ENCODE measurements at places on chromosomes 5 and 9.

GRCh38 chr9:75844321-75844720 is 46.2 kb upstream of the PCSK5 start:
- no peak for DNase-seq

GRCh38 chr9:114409103-114409780 is 21.5 kb upstream of the AKNA start:
- DNase-seq: peak; percentile 72

DNA sequence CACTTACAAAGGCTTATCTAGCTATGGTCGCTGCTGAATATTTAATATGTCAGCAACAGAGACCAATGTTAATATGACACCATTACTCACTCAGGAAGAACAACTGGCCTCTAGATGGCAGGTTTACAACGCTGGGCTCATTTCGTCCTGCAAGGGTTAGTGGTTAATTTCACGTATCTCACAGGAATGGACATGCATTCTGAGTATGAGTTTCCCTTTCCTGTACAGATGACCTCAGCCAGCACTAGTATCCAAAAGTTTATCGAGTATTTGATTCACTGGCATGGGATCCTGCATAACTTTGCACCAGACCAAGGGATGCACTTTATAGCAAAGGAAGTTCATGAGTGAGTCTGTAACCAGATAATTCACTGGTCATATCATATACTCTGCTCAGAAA is 8.7 kb upstream of the TRPC7 start:
- peak; percentile 40 for DNase-seq

DNA sequence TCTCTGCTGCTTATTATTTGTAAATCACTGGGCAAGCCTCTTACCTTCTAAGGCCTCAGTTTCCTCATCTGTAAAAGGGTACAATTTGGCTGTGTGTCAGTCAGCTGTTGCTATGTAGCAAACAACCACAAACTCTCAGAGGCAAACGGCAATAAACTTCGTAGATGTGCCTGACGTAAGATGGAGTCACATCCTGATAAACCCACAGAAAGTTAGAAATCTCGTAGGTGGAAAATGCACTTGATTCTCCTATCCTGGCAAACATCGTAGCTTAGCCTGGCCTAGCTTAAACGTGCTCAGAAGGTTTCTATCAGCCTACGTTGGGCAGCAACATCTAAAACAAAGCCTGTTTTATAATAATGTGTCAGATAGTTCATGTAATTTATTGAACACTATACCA is 35.0 kb upstream of the UNC5A start:
- no peak for DNase-seq

- no peak for DNase-seq
These were observed 12.2 kb upstream of the CLINT1 start for GRCh38 chr5:157870837-157871834.

- no peak for DNase-seq
These were observed 120.8 kb upstream of the ZNF608 start for GRCh38 chr5:124867137-124867704.

- DNase-seq: peak; percentile 66
These were observed 648.5 kb downstream of the MTRR start for GRCh38 chr5:8517456-8517855.

- DNase-seq: peak; percentile 65
These were observed 197.7 kb downstream of the MCTP1 start for GRCh38 chr5:95086927-95087815.

- DNase-seq: no peak
These were observed 3.9 kb upstream of the S100Z start for GRCh38 chr5:76845890-76846289.

DNA sequence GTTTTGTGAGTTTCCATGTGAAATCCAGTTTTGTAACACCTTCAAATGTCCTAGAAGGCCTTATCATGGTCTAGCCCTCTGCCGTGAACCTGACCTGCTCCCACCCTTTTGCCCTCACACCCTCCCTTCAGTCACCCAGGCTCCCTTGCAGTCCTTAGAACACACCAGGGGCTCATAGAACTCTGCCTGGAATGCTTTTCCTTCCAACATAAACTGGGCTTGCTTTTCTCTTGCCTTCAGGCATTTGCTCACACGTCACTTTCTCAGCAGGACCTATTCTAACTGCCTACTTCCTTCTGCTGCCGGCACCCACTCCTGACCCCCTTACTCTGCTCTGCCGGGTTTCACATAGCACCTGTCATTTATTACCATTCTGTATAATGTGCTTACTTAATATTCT is 111.9 kb downstream of the PDE8B start:
- no peak for DNase-seq

DNA sequence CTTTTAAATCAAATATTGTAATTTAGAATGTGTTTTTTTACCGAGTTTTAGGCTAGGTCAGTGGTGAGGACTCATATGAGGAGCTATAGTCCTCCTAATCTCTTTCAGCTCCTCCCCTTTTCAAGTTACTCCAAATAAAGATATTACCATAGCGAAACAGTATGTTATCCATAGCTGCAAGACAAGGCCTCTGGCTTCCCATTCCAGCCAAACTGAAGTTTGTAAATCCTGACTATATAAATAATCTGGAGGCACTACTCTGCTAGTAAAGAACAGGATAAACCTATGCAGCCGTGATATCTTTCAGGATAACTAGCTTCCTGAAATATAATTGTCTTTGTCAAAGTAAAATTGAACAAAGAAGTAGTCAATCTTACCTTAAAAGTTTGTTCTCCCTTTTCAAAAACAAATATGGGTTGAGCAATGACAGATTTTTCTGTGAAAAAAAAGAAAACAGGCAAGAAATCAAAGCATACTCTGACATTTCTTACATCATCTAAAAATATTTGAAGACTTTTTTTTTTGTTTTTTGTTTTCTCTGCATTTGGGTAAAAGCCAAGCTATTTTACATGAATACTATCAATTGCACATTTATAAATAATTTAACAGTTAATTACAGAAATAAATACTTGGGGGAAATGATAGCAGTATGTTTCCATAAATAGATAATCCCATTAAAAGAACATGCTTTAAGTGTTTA is 29.3 kb upstream of the NADK2 start:
- no peak for DNase-seq

DNA sequence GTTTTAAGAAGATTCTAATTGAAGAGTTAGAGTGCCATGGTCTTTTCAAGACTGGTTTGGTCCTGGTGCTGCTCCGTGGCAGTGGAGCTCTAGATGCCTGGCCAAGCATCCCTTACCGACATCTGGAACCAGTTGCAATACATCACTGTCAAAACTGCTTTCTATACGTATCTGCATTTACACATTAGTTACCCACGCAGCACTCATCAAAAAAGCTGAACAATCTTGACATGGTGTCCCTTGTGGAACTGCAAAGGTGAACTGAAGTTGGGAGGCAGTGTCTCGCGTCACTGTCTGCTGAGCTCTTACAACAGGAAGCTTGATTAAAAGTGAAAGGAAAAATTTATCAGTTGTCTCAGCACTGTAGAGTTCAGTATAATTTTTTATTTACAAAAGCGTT is 82.6 kb downstream of the PBX3 start:
- DNase-seq: peak; percentile 22
